ENCODE measurements at places on chromosomes 12 and 14.

DNA sequence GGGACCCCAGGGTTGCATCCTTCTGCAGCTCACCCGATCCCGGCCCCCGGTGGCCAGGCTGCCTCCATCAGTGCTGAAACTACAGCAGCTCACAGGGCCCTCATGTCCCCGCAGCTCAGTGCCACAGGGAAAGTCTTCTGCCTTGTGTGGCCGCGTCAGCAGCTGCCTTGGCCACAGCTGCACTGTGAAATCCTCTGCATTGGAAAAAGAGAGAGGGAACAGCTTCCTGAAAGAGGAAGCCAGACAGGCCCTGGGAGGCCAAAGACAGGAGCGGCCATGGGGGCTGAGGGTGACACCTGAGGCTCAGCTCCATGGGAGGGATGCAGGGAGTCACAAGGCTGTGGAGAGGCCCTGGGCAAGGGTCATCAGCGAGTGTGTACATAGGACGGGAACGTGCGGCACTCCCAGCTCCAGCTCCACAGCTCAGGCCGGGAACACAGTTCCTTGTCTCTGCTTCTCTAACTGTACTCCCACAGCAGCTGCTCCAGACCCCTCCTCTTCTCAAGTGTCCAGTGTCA, 32.7 kb downstream of the PARP2 start:
- DNase-seq = no peak

DNA sequence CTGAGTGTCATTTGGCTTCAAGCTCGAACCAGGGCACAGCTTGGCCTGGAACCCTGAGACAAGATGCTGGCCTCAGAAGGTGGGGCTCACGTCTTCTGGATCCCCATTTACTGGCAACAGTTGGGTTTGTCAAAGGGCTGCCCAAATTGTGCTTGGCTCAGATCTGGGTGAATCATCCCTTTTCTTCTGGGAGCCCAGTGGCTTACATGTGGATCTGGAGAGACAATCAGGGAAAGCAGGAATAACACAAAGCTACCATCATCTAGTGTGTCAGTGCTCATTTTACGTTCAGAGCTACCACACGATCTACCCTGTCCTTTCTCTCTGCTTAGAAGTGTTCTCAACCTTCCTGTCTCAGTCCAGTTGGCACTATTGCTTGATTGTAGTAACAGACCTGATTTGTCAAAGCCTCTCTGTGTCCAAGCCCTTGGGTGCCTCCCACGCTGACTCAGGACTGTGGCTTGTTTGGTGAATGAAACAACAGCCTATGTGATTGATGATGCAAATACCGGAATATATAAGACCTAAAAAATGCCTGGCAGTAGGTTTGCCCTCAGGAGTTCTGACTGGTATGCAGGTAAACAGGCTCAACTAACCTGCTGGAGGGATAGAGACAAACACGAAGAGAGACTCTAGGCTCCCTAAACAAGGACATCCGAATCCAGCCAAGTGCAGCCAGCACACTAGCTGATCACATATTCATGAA, 974.3 kb downstream of the VRK1 start:
- no peak for DNase-seq

- DNase-seq = no peak
Measured at GRCh38 chr12:80353254-80353653, 90.8 kb upstream of the PTPRQ start.

GRCh38 chr14:85342858-85343607, 186.9 kb upstream of the FLRT2 start:
- DNase-seq = no peak
